IMR-90 (cell line): ENCODE measurements at places on chromosomes 2 and 18. TPM values are rescaled to one million over a fixed set of nuclear protein-coding genes. Genes with fewer than 3 reads are reported as not detected.

Gene CLEC4F
- not detected in 2 replicates for polyA plus RNA-seq

- H3K27ac ChIP-seq, result no peak overlapping the region
- no peaks in the 10 kb centered on the region for H3K36me3 ChIP-seq
- peak; percentile 56 for DNase-seq
- H3K4me1 ChIP-seq, result peaks cover 2% of the 10 kb centered on the region; the same call in 1 of the 2 replicates
Observed at GRCh38 chr2:72780477-72780876, 45.4 kb downstream of the EXOC6B start.

GRCh38 chr2:207123335-207123744, 42.4 kb downstream of the KLF7 start:
- peaks cover 21% of the 10 kb centered on the region for H3K36me3 ChIP-seq
- DNase-seq, result no peak
- H3K4me3 ChIP-seq, result no peak overlapping the region
- H3K27me3 ChIP-seq, result no peaks in the 10 kb centered on the region

DNA sequence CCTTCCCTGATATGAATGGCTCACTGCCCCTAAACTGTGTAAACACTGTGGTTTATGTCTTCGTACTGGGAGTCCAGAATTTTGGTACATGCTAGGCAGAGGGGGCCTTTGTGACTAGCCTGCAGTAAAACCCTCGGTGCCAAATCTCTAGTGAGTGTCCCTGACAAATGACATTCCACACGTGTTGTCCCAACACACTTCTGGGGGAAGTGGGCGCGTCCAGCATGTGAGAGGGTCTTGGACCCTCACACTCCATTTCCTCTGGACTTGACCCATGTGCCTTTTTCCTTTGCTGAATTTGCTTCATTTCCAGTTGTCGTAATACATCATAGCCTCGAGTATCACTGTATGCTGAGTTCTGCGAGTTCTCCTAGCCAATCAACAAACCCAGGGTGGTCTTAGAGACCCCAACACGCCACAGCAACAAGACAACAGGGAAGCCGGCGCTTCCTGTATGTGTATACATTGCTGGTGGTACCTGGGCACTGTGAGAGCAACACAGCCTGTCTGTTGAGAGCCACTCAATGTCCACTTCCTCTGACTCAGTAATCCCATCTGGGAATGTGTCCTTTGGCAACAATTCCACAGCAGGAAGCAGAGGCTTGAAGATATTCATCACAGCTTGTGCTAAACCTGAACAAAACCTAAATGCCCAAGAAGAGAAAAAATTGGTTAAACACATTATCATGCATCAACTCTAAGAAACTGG, 26.9 kb upstream of the SLC66A3 start:
- DNase-seq, result peak; percentile 76
- H3K27ac ChIP-seq, result no peak overlapping the region
- no peaks in the 10 kb centered on the region for H3K27me3 ChIP-seq
- H3K36me3 ChIP-seq, result no peaks in the 10 kb centered on the region

Gene C1D
- polyA plus RNA-seq, result 14.3 and 16.7 TPM in 2 replicates

- DNase-seq, result no peak
- no peak overlapping the region for H3K27ac ChIP-seq
- H3K36me3 ChIP-seq, result 0 out of 2 replicates have a peak, but pooled peaks cover 2% of the 10 kb centered on the region
- H3K27me3 ChIP-seq, result no peaks in the 10 kb centered on the region
Observed at GRCh38 chr2:147927053-147927588, 82.3 kb downstream of the ACVR2A start.

GRCh38 chr2:1840046-1840445, 95.7 kb upstream of the PXDN start:
- no peak for DNase-seq
- H3K27ac ChIP-seq, result no peak overlapping the region
- H3K4me1 ChIP-seq, result no peaks in the 10 kb centered on the region; the same call in 1 of the 2 replicates
- H3K27me3 ChIP-seq, result peaks cover 7% of the 10 kb centered on the region; the same call in 1 of the 2 replicates
- no peak overlapping the region for H3K4me3 ChIP-seq
- no peaks in the 10 kb centered on the region for H3K36me3 ChIP-seq

DNA sequence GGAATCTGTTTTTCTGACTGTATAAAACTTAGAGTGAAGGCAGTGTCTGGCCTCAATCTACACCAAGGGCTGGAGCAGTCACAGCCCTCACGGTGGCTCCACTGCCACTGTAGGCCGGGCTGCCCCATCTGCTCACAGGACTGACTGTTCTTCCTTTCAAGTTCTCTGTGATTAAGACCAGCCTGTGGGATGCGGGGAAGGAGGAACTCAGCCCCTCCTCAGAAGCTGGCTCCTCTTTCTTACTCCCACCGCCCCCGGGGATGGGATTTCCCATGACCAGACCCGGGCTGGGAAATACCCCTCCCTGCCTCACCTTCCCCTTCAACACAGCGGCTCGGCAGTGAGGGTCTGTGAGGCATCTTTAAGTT, 106.0 kb downstream of the COPS8 start:
- H3K27me3 ChIP-seq, result no peaks in the 10 kb centered on the region
- no peak for DNase-seq
- no peaks in the 10 kb centered on the region for H3K36me3 ChIP-seq
- H3K4me3 ChIP-seq, result no peak overlapping the region
- peaks cover 20% of the 10 kb centered on the region for H3K4me1 ChIP-seq

- DNase-seq, result no peak
- peaks cover 1% of the 10 kb centered on the region; the same call in 1 of the 2 replicates for H3K4me1 ChIP-seq
- peaks cover 5% of the 10 kb centered on the region for H3K27me3 ChIP-seq
- H3K27ac ChIP-seq, result no peak overlapping the region
Observed at GRCh38 chr2:164952057-164952702, 3.1 kb downstream of the SLC38A11 start.

Gene MPV17
- polyA plus RNA-seq, result 160 and 164 TPM in 2 replicates

DNA sequence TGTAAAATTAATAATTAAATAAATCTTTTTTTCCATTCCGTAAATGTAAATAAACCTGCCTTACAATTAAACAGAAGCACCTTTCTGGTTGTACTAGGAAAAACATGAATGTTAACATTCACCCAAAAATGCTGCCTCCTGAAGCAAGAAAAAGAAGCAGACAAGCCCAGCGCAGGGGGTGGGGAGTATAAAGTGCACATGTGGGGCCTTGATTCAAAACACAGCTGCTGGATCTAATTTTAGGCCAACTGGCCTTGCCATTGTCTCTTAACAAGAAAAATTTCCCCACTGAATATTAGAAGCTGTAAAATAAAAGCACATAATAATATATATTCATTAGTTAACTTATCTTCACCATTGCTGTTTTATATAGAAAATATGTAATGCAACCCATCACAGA, 28.3 kb downstream of the TCF4 start:
- H3K36me3 ChIP-seq, result peaks cover 5% of the 10 kb centered on the region
- no peak overlapping the region for H3K27ac ChIP-seq

Gene CRYGC
- not detected in 2 replicates for polyA plus RNA-seq

GRCh38 chr18:63775166-63775730, at the start of gene SERPINB7:
TSS of gene SERPINB7 (plus strand) at chr18:63775418. CDS start at chr18:63782373, 6,955 bp downstream.
- H3K27ac ChIP-seq, result no peak within 1 kb of the TSS
- no peak within 1 kb of the TSS for H3K4me3 ChIP-seq

GRCh38 chr2:127575941-127576432, 40.5 kb downstream of the MYO7B start:
- H3K36me3 ChIP-seq, result no peaks in the 10 kb centered on the region
- H3K4me3 ChIP-seq, result no peak overlapping the region
- peaks cover 7% of the 10 kb centered on the region for H3K4me1 ChIP-seq
- H3K27me3 ChIP-seq, result peaks cover 4% of the 10 kb centered on the region; the same call in 1 of the 2 replicates
- DNase-seq, result no peak

DNA sequence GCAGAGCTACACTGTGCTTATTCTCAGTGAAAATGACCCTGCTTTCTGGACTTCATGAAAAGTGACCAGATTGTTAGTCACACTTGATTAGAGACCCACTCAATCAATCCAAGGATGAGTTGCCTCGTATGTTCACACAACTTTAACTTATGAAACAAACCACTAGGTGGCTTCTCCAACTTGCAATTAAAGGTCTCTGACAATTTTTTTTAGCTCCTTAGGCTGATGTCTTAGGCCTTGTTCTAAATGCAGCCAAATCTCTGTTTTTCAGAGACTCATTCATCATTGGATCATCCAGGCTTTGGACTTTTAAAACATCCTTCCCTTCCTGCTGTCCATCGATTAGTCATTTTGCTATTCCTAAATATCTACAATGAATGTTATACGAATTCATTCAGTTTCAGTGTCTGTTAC, 63.4 kb downstream of the MREG start:
- H3K27me3 ChIP-seq, result no peaks in the 10 kb centered on the region
- H3K27ac ChIP-seq, result no peak overlapping the region
- no peaks in the 10 kb centered on the region for H3K36me3 ChIP-seq
- no peak overlapping the region for H3K4me3 ChIP-seq
- no peaks in the 10 kb centered on the region for H3K4me1 ChIP-seq
- peak; percentile 67 for DNase-seq

DNA sequence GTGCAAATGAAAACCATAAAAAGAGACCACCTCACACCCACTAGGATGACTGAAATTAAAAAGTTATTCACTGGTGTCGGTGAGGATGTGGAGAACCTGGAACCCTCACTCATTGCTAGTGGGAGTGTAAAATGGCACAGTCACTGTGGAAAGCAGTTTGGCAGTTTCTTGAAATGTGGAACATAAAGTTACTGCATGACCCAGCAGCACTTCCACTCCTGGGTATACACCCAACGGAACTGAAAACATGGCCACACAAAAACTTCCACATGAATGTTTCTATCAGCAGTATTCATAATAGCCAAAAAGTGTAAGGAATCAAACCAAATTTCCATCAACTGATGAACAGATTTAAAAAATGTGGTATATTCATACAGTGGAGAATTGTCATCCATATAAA, 65.1 kb upstream of the SLC66A3 start:
- DNase-seq, result no peak
- peaks cover 2% of the 10 kb centered on the region for H3K4me1 ChIP-seq
- H3K36me3 ChIP-seq, result no peaks in the 10 kb centered on the region
- H3K27ac ChIP-seq, result no peak overlapping the region
- no peak overlapping the region for H3K4me3 ChIP-seq

Gene OTOF
- 0.03 TPM in 1 of 2 replicates, not detected in the other for polyA plus RNA-seq

DNA sequence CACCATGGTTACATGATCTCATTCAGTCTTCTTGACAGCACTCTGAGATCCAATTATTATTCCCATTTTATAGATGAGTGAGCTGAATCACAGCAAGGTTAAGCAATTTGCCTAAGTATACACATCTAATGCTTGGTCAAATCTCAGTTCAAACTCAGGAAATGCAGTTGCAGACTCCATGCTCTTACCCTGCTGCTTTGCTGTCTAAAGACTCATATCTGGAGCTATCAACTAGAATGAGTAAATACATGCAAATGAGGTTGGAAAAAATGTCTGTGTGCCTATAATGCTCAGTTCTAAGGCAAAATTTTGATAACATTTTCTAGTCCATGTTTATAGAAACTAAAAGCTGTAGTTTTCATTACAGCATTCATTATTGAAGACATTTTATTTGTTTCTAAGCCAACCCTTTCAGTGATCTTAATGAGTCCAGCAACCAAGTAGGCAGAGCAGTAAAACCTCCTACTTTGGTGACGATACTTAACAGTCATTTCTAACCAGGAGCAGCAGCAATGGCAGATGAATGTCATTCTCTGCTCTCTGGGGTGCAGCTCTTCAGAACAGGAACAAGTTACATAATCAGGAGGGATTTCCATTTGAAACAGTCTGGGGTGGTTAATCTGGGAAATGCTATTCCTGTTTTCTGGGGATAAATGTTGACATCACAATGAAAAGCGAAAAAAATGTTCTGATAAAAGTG, 396.8 kb upstream of the UBE2E3 start:
- no peak overlapping the region for H3K27ac ChIP-seq
- H3K4me1 ChIP-seq, result no peaks in the 10 kb centered on the region
- H3K27me3 ChIP-seq, result no peaks in the 10 kb centered on the region
- no peak overlapping the region for H3K4me3 ChIP-seq
- H3K36me3 ChIP-seq, result no peaks in the 10 kb centered on the region

Gene COLEC11
- polyA plus RNA-seq, result 0.24 and 0.55 TPM in 2 replicates

DNA sequence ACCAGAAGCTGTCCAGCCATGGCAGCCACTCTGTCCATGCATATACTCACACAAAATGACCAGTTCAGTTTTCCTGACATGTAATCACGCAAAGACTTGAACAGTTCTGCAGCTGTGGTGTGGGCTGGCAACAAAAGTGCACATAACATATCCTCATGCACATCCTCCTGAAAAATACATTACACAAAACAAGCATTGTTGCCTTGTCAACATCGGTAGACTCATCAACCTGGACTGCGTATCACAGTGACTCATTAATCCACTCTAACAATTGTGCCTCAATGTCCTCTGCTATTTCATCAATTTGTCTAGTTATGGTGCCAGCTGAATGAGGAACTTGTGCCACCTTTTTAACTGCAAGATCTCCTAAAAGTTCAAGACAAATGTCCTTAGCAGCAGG, 19.5 kb downstream of the RBKS start:
- no peaks in the 10 kb centered on the region for H3K4me1 ChIP-seq
- no peak overlapping the region for H3K27ac ChIP-seq
- H3K4me3 ChIP-seq, result no peak overlapping the region
- DNase-seq, result no peak
- no peaks in the 10 kb centered on the region for H3K27me3 ChIP-seq

Gene CPO
- polyA plus RNA-seq, result not detected in 2 replicates

Gene CYP26B1
- polyA plus RNA-seq, result 0.01 and 0.02 TPM in 2 replicates

GRCh38 chr2:205170399-205170798, 511.9 kb upstream of the NRP2 start:
- no peak overlapping the region for H3K4me3 ChIP-seq
- DNase-seq, result no peak
- H3K27me3 ChIP-seq, result no peaks in the 10 kb centered on the region
- 0 out of 2 replicates have a peak, but pooled peaks cover 2% of the 10 kb centered on the region for H3K36me3 ChIP-seq
- no peaks in the 10 kb centered on the region for H3K4me1 ChIP-seq

Gene STAM2
- 10.1 and 12.5 TPM in 2 replicates for polyA plus RNA-seq

Gene DNAJC5G
- not detected in 2 replicates for polyA plus RNA-seq

Gene HNRNPA3
- 111 and 119 TPM in 2 replicates for polyA plus RNA-seq

GRCh38 chr18:7743256-7743655, 176.1 kb downstream of the PTPRM start:
- no peak overlapping the region for H3K4me3 ChIP-seq
- 0 out of 2 replicates have a peak, but pooled peaks cover 3% of the 10 kb centered on the region for H3K4me1 ChIP-seq
- H3K27ac ChIP-seq, result no peak overlapping the region

Gene ANKRD36
- 1.9 and 2.6 TPM in 2 replicates for polyA plus RNA-seq

DNA sequence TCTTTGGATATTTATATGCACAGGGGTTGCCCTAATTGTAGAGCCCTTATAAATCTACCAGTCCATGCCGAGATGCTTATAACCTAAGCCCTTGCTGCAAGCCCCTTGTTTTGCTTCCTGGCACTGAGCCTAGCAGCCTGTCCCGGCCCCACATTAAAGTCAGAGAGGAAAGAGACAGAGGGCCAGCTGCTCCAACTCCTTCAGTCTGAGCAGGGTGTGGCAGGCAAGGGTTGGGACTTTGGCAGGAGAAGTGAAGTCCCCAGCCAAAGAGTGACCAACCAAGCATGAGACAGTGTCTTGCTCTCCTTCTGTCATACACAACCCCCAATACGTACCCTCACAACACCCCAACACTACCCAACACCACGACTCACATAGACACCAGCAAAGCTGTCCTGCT, 54.7 kb upstream of the FZD7 start:
- no peak for DNase-seq
- peaks cover 2% of the 10 kb centered on the region; the same call in 1 of the 2 replicates for H3K4me1 ChIP-seq
- no peak overlapping the region for H3K27ac ChIP-seq
- no peak overlapping the region for H3K4me3 ChIP-seq
- H3K36me3 ChIP-seq, result no peaks in the 10 kb centered on the region
- 0 out of 2 replicates have a peak, but pooled peaks cover 2% of the 10 kb centered on the region for H3K27me3 ChIP-seq

Gene MOB4
- polyA plus RNA-seq, result 29.3 and 36.0 TPM in 2 replicates
